GDM1 (cell line): ENCODE measurements at places on chromosomes 7 and 10.

GRCh38 chr10:108782411-108782810 lies 1140.9 kb downstream of the XPNPEP1 start:
- no peak for DNase-seq

DNA sequence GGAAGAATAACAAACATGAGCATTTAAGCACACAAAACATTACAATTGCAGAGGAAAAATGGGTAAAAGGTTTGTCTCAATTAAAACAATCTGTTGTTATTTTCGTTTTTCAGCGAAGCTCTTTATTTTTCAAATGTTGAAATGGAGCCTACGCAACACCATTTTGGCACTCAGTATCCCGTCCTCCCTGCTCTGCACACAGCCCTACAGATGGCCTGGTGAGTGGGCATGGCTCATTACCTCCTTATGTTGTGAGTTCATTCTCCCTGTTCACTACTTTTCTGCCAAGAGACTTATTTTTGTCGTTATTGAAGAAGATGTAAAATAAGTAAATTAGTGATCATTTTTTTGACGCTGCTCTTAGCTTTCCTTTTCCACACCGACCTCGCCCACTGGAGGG lies 167.8 kb upstream of the CXCL12 start:
- DNase-seq = no peak

DNA sequence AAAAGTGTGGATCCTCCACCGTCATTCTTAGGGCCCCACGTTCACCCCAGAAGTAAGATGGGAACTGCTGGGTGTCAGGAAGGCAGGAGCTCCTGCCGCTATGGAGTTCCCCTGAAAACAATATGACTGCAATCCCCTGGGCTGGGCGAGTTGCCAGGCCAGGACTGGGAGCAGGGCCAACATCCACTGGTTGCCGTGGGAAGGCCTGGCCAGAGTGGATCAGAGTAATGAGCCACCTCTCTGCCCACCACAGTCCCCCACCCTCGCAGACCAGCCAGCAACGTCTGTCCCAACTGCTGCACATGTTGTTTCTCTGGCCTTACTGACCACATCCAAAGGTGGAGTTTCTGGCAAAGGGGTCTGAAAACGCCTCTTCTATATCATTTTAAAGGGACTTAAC lies 86.6 kb downstream of the STRA8 start:
- no peak for DNase-seq

- no peak for DNase-seq
Observed at GRCh38 chr10:101672536-101672935, 22.4 kb downstream of the FBXW4 start.

GRCh38 chr10:90917238-90917967 lies 3.5 kb downstream of the ANKRD1 start:
- DNase-seq = no peak

GRCh38 chr7:128889121-128889520 lies 21.4 kb downstream of the KCP start:
- no peak for DNase-seq

GRCh38 chr7:90771281-90771680 lies 175.2 kb downstream of the CDK14 start:
- DNase-seq = no peak

DNA sequence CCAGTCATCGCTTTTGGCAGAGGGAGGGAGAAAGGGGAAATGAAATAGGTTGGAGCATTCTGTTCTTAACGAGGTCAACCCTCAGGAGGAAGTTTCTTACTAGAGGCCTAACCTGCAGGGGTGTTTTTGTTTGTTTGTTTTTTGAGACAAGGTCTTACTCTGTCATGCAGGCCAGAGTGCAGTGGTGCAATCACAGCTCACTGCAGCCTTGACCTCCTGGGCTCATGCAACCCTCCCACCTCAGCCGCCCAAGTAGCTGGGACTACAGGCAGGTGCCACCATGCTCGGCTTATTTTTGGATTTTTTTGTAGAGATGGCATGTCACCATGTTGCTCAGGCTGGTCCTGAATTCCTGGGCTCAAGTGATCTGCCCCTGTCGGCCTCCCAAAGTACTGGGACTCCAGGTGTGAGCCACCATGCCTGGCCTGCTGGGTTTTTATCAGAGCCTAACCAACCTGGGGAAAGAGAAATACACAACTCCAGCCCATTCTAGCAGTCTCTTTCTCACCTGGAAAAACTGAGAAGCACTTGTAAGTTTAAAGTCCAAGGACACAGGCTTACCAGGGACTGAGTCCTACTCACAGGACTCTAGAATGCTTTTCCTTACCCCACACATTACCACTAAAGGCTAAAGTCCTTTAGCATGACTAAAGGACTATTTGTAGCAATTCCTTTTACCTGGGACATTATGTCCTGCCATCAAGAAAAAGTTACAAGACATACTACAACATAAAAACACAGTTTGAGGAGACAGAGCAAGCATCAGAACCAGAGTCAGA lies 101.0 kb upstream of the EGFR start:
- no peak for DNase-seq

DNA sequence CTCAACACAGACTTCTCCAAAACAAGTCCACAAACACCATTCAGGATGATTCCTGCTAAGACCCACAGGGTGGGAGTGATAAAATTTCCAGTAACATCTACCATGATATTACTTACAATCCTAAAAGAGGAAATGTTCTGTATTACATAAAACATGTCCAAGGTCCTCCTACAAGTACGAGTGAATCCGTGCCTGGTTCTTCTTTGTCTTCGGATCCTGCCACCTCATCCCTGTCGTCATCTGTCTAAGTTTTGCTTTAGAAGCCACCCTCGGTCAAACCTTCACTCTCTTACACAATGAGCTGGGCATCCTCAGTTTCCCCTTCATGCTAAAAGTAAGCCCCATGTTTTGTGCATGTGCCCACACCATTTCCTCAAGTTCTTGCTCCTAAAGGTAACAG lies 279.0 kb downstream of the KCNMA1 start:
- DNase-seq = no peak

GRCh38 chr7:128113839-128114238 lies 82.6 kb upstream of the LRRC4 start:
- no peak for DNase-seq

- DNase-seq = no peak
Observed at GRCh38 chr7:139106959-139107358, 2.6 kb downstream of the ZC3HAV1 start.
